ENCODE measurements at places on chromosomes 7 and 10. TPM values are rescaled to one million over a fixed set of nuclear protein-coding genes. Genes with fewer than 3 reads are reported as not detected.

DNA sequence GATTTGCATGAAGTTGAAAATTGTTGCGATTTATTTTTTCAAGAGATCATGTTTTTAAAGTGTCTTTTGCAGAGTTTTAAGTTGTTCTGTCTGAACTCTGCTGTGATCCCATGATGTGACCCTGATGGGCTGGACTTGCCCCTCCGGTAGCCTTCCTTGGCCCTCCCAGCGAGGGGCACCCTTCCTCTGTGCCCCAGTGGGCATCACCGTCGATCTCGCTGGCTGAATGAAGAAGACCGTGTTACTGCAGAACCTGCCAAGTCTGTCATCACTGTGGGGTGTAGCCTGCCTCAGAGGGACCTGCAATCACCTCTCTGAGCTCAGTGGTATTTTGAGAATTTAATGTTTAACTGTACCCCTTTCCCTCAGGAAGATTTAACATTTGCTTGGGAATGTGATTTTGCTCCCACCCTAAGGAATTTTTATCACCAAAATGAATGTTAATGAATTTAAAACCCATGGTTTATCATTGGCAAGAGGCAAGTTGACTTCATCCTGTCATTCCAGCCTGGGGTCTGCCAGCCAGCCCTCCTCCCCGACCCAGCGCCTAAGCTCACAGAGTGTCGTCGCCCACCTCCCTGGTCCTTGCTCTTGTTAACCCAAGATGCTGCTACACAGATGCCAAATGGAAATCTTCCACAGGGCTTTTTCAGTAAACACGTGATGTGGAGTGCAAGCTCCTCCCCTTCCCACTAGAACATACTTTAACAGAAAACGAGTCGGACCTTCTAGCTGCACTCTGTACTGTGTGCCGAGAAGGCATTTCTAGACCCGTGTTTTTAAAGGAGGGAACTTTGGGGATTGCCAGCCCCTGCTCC, 115.4 kb downstream of the NT5C2 start:
- no peak for DNase-seq

GRCh38 chr7:2041496-2042367, 191.0 kb downstream of the MAD1L1 start:
- DNase-seq, result no peak

- peak; percentile 32 for DNase-seq
These were observed 17.1 kb downstream of the BMPR1A start for GRCh38 chr10:86773498-86773897.

GRCh38 chr7:16691241-16691640, 45.3 kb downstream of the BZW2 start:
- no peak for DNase-seq

- DNase-seq, result no peak
These were observed 6.1 kb downstream of the FFAR4 start for GRCh38 chr10:93572606-93573005.

GRCh38 chr10:127080317-127080716, 116.1 kb downstream of the INSYN2A start:
- no peak for DNase-seq

GRCh38 chr7:91949221-91950009, 8.8 kb downstream of the AKAP9 start:
- no peak for DNase-seq

- DNase-seq, result peak; percentile 89
These were observed 67.6 kb downstream of the TMEM130 start for GRCh38 chr7:98802088-98802780.

Gene SEC24C
- 36.6 TPM for total RNA-seq

Gene NRG3
- total RNA-seq, result 0.72 TPM

Gene CFAP46
- total RNA-seq, result 0.48 TPM

Gene RAB19
- total RNA-seq, result not detected

Gene HOXA7
- total RNA-seq, result 0.72 TPM

Gene NPC1L1
- 0.48 TPM for total RNA-seq

Gene THNSL1
- 7.9 TPM for total RNA-seq

Measured in umbilical cord (tissue), 2 donors.